NCI-H1694 treated with DMSO at 0.1 percent for 48 hours (cell line): ENCODE measurements at places on chromosomes 16 and 17.

- DNase-seq, result no peak
These were observed 134.1 kb downstream of the SOX9 start for GRCh38 chr17:72254808-72255449.

GRCh38 chr17:77145612-77146245 lies 5.0 kb downstream of the SEC14L1 start:
- DNase-seq, result no peak

DNA sequence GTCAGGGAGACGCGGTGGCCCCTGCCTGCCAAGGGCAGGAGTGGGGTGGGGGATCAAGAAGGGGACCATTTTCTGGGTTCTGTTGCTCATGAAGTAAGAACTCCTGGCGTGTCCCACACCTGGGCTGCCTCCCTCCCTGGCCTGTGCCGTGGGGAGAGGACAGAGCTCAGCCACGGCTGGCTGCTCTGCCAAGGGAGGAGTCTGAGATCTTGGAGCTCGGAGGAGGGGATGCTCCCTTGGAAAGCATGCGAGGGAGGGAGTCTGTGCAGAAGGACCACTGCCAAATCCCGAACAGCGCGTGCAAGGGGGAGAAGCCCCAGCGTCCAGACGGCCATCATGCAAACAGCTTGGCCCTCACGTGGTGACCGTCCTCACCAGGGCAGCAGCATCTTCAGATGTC lies 64.2 kb upstream of the ZNF469 start:
- no peak for DNase-seq

DNA sequence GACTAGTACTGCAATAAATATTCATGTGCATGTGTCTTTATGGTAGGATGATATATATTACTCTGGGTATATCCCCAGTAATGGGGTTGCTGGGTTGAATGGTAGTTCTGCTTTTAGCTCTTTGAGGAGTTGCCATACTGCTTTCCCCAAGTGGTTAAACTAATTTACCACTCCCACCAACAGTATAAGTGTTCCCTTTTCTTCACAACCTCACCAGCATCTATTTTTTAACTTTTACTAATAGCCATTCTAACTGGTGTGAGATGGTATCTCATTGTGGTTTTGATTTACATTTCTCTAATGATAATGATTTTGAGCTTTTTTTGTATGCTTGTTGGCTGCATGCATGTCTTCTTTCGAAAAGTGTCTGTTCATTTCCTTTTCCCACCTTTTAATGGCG lies 32.9 kb downstream of the ITGAM start:
- no peak for DNase-seq

- no peak for DNase-seq
These were observed 6.8 kb upstream of the SULT1A1 start for GRCh38 chr16:28616636-28617035.

DNA sequence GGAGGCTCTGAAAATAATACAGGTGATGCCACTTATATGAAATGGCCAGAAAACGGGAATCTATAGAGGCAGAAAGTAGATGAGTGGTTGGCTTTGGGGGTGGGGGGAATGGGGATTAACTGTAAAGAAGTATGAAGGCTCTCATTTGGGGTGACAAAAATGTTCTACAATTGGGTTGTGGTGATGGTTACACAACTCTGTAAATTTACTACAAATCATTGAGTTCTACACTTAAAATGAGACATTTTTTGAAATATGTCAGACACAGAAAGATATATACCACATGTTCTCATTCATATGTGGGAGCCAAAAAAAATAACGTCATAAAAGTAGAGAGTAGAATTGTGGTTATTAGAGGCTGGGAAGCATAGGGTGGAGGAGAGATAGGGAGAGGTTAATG lies 25.7 kb downstream of the ARHGAP17 start:
- no peak for DNase-seq
